ENCODE measurements at places on chromosomes 1 and 21.

GRCh38 chr1:207996636-207997035 lies 85.7 kb upstream of the CD34 start:
- peak; percentile 6 for DNase-seq

DNA sequence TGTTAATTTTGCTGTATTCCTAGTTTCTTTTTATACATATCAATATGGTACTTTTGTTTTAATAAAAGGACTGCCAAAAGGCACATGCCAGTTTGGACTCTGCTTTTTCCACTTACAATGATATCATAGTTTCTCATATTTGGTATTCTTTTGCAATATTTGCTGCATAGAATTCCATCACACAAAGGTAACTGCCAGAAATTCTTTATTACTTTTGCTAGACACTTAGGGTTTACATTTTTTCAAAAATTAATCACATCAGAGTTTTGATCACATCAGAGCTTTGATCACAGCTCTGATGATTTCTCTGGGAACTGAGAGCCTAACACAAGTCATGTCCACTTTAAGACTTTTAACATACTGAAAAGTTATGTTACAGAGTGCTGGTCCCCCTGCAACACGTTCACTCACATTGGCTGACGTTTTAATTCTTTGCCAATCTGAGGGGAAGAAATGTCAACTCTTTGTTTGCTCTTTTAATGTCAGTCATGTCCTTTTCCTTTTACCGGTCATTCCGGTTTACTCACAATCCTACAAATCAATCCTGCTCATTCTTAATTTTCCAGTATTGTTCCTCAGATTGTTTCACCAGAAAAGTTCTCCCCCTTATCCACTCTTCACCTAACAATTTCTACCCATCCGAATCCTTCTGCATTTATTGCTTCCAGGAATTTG lies 1.1 kb upstream of the CD46 start:
- DNase-seq, result no peak

GRCh38 chr1:30005972-30006619 lies 717.3 kb downstream of the MATN1 start:
- no peak for DNase-seq

GRCh38 chr1:149962039-149962647 lies 25.5 kb upstream of the MTMR11 start:
- peak; percentile 49 for DNase-seq

- DNase-seq, result no peak
These were observed 29.9 kb downstream of the PCSK9 start for GRCh38 chr1:55069280-55069679.

DNA sequence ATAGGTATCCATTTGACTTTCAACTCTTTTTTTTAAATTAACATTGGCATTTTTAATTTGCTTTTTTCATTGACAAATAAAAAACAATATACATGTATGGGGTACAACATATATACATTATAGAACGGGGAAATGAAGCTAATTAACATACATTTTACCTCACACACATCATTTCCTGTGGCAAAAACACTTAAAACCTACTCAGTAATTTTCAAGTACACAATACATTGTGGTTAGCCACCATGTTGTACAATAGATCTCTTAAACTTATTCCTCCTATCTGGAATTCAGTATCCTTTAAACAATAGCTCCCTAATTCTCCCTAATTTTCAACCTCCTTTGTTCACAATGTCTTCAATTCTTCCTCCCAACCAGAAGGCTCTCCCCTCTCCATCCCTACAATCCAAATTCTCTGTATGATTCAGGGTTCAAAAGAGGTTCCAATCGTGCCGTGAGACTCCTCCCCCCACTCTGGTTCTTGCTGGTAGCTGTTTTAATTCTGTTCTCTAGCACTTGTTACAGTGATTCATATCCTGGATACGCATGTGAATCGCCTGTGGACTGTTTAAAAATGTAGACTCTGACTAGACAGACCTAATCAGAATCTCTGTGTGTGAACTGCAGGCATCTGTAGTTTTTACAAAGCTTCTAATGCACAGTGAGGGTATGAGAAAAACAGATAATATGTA lies 87.6 kb upstream of the DUSP10 start:
- DNase-seq, result no peak

GRCh38 chr1:152993186-152993585 lies 8.4 kb upstream of the SPRR3 start:
- no peak for DNase-seq
